CD4-positive, alpha-beta T cell (primary cell): ENCODE measurements at places on chromosomes 6 and 20. TPM values are rescaled to one million over a fixed set of nuclear protein-coding genes. Genes with fewer than 3 reads are reported as not detected.

The VWA7 gene
- total RNA-seq: 1.7 TPM

The HLA-DQB1 gene
- total RNA-seq: 21.7 TPM

The NEURL2 gene
- 2.5 TPM for total RNA-seq

The HIVEP2 gene
- total RNA-seq: 48.6 TPM

GRCh38 chr20:38888059-38888831 is 38.0 kb upstream of the FAM83D start:
- no peak for DNase-seq

- DNase-seq: no peak
Measured at GRCh38 chr6:1216488-1216974, 95.4 kb upstream of the FOXQ1 start.

DNA sequence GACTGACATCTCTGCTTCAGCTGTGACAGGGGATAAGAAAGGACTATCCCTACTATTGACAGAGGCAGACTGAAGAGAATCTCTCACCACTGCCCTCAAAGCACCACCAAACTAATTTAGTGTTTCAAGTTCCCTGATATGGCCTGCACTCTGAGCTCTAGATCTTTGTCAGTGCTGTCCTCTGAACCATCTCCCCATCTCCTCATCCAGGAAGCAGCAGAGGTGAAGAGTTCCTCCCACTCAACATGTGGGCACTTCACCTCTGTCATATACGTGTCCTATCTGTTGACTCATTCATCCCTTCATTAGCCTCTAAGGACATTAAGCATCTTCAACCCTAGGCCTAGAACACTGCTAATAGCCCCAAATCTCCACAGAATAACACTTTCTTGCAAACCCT is 14.1 kb downstream of the FAM210B start:
- DNase-seq: no peak

DNA sequence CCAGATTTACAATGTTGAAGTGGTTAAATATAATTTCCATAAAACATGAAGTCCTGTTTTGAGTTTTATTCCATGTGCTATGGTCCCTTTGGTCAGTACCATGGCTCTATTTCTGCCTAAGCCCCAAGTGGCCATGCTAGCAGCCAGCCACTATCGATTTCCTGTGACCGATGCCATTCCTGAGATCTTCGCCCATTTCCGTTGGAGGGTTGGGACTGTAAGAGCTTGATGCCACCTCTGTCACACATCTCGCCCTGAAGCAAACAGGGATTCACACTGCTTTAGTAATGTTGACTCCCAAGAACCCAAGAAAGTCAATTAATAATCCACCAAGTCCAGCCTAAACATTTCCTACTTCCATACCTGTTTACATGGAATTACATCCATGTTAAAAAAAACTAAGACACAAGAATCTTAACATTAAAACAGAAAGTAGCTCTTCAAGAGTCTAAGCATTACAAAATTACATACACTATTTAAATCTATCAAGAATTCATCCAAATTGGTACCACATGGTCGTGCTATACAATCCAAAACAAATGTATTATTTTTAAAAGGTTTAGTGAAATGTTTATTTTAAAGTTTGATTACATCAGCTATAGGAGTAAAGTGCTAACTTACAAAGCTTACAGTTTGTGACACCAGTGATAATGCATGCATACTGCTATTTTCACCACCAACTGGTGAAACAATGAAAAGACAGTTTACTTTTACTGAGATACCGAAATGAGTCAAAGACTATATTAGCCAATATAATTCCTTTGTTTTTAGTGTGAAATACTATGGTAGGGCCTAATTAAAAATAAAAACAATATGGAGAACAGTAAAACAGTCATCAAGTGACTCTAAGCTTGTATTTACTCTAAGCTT is 2.5 kb downstream of the RBM39 start:
- no peak for DNase-seq

GRCh38 chr6:68575765-68576439 is 59.2 kb upstream of the ADGRB3 start:
- no peak for DNase-seq

- DNase-seq: no peak
Measured at GRCh38 chr6:110491644-110492317, 15.4 kb upstream of the SLC22A16 start.

GRCh38 chr6:30886897-30887255 is 2.6 kb downstream of the DDR1 start:
- no peak for DNase-seq
